ENCODE measurements at places on chromosomes 3 and 15.
A peak's percentile ranks its signal among the peaks of the same experiment; 100 is the strongest.

- DNase-seq = no peak
Measured at GRCh38 chr15:80160570-80161156, 7.9 kb downstream of the FAH start.

DNA sequence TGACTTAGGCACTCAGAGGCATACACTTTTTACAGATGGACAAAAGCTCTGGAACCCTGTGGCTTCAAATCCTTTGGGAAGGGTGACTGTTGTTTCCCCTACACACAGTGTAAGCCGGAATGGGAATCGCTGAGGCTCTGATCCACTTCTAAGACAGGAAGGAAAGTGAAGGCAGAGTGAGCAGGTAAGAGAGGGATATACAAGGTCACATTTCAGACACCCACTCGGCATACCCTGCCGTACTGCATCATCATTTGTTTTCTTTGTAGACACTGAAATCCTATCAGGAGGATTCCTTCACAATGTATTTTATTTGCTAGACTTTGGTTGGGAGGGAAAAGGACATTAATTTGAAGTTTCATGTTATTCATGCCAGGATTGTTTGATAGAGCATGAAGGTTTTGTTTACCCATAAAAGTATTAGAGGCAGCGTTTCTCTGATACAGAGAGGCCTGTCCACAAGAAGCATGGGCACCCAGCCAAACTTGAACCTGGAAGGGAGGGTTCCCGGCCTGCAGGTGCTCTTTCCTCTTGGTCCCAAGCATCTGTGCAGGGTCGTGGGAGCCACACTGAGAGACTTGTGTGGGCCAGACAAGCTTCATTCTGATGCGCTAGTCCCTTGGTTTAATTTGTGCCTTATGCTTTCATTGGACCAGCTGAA is 21.9 kb upstream of the POLR2M start:
- no peak for DNase-seq

- DNase-seq = no peak
Measured at GRCh38 chr3:27607370-27607769, 114.8 kb downstream of the EOMES start.

DNA sequence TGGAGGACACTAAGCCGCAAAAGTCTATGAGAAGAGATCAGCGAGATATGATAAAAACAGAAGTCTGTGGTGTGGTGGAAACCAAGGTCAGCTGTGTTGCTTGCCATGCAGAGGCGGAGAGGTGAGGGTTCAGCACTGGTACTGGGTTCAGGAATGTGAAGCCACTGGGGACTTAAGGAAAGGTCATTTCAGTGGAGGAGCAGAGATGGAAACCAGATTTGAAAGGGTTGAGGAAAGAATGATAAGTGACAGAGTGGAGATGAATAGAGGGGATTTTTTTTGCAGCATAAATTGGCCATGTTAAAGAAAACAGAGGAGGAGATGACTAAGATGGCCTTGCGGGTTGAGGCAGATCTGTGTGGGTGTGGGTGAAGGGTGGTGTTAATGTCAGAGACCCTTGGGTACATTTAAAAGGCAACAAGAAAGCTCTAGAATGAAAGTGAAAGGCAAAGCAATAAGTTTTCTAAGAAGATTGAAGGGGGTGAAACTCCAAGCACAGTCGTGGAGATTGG is 265.5 kb downstream of the ADAMTSL3 start:
- DNase-seq = no peak

DNA sequence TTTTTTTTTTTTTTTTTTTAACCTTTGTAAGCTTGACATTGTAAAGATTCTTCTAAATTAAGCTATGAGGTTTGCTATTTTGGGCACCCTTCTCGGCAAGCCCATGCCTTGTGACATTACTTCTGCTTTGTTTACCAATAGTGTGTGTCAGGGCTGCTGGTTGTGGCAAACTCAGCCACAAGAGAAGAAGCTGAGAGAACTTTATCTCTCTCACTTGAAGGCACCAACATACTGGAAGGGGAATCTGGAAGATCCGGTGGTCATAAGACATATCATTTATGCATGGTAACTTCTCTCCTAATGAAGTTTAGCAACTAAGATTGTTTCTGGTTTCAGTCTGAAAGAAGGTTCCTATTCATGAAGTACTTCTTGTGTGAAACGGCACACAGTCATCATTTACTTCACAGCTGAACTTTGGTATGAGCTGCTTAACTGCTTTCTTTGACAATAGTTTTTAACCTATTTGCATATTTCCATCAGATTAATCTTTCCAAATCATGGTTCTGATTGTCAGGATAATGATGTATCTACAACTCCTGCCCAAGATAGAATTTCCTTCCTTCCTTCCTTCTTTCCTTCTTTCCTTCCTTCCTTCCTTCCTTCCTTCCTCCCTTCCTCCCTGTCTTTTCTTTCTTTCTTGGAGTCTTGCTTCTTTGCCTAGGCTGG is 189.3 kb downstream of the NFKBIZ start:
- DNase-seq = peak; percentile 65

DNA sequence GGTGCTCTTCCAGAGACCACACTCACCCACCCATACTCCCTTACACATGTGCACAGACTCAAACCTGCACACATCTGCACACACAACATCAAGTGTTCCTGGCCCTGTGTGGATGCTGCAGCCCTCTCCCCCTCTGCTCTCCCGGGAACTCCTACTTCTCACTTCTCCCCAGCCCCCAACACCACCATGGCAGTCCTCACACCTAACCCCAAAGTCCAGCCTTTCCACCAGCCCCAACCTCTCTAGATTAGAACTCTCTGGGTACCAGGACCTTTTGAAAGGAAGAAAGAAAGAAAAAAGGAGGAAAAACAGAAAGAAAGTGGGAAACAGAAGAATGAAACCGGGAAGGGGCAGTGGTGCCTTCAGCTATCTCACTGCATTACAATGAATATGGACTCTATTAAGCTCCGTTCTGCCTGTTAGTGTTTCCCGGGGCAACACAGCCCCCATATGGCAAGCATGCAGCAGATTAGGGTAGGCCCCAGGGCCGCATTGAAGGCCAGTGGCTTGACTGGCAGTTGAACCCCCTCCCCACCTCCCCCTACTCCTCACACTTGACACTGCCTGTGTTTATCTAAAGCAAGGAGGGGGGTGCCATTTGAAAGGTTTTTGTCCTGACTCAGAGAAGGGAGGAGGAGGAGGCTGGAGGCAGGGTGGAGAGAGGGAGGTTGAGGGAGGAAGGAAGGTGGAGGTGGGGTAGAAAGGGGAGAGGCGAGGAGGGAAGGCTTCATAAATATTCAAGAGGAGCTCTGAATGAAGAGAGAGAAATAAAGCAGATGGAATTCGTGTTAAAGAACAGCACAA is 30.1 kb downstream of the BOC start:
- DNase-seq = no peak

DNA sequence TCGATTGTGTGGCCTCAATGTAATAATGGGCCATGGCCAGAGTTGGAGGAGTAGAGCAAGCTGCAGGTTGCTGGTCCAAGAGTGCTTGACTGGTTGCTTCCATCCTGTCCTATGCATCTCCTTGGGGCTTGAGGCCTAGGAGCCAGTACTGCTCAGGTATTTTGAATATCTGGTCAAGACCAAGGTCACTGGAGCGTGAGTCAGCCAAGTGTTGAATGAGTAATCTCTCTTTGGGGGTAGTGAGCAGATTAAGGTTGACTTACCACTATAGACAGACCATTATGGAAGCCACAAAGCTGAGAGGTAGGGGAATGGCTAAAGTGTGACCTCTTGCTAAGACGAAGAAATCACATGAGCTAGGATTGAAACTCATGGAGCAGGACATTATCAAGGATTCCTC is 9.4 kb upstream of the PARP6 start:
- DNase-seq = no peak

GRCh38 chr3:13504161-13504831 is 24.2 kb downstream of the HDAC11 start:
- DNase-seq = no peak

- no peak for DNase-seq
Measured at GRCh38 chr15:32135335-32135734, 105.0 kb downstream of the CHRNA7 start.

GRCh38 chr15:48433226-48433886 is 102.1 kb downstream of the DUT start:
- no peak for DNase-seq

DNA sequence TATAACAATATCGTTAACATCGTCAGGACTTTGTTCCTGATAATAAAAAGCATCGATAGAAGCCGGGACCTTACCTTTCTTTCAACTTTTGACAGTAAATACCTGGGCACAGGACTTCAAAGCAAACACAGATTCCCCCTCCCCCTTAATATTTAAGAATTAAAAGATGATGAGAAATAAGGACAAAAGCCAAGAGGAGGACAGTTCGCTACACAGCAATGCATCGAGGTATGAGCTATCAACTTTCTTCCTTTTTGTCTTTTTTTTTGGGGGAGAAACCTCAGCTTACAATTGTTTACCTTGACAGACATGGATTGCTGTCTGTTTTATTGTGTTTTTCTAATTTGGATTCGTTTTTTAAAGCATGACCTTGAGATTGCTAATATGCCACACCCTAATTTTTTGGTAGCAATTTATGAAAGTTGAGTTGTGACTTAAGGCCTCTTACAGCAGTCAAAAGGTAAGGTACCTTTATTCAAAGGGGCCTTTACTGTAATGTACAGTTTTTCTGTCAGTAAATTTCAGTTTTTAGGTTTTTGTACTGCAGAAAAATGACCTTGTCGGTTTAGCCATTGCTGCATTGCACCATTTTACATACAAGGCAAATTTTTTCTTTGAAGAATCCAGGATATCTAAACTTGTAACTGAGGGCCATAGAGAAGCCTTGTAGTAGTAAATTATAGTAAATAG is 1.1 kb downstream of the CHD2 start:
- no peak for DNase-seq

- no peak for DNase-seq
Measured at GRCh38 chr3:113600418-113601182, 68.2 kb downstream of the SIDT1 start.

DNA sequence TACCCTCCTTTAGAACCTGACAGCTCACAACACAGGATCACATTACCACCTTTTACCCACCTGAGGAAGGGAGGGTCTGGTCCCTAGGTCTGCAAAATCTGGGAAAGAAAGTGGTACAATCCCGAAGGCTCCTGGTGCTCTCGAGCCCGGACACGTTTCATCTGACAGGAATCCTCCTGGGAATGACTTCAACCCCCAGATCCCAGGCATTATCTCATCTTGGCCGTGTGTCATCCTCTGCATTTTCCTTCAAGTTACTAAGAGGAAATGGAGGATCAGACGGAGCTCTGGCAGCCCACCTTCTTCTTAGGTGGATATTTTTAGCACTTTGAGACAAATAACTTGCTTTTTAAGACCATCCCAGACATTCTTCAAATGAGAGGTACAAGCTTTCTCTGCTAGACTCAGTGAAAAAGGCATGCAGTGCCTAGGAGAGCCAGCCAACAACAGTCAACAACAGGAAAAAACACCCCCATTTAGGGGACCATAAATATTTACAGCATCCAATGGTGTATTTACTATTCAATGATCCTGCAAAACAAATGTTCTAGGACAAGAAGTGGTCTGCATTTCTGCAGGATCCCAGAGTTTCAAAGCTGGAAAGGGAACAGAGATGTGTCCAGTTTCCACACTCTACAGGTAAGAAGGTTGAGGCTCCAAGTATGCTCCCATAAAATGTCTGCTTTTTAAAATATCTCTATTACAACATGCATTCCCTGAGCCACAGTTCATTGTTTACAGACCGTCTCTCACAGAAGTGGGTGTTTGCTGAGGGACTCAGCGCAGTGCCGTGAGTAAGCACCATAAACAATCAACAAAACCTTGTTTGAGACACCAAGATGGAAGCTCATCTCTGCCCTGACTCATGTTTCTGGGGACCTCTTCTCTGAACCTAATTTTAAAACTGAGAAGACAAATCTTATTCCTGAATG is 38.3 kb upstream of the ARHGEF3 start:
- DNase-seq = no peak

DNA sequence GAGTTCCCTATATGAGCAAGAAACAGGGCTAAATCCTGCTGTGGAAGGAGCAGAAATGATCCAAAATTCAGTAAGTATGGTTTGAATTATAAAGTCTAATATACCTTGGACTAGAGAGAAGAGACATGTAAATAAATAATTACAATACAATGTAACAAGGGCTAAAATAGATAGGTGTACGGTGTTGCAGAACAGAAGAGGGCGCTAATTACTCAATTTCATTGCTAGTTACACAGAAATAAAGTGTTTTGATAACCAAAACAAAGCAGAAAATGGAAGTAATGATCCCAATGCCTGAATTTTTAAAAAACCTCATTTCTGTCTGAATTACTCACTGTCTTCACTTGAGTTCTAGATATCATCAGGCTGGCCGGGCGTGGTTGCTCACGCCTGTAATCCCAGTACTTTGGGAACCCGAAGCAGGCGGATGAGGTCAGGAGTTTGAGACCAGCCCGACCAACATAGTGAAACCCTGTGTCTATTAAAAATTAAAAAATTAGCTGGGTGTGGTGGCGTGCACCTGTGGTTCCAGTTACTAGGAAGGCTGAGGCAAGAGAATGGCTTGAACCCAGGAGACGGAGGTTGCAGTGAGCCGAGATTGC is 8.3 kb upstream of the PLCH1 start:
- no peak for DNase-seq

DNA sequence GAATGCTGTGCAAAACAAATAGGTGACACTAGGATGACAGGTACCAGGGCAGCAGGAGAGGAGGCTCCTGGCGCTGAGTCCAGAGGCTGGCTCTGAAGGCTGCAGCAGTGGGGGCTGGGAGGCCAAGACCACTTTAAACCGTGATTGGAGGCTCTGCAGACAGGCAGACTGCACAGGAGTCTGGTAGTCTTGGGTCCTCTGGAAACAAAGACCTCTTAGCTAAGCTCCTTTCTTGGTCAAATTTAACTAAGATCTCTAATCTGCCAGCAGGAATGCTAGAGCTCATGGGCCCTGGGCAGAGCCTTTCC is 4.4 kb upstream of the MUSTN1 start:
- no peak for DNase-seq

- DNase-seq = no peak
Measured at GRCh38 chr3:110198717-110199587, 861.6 kb upstream of the DPPA4 start.

- no peak for DNase-seq
Measured at GRCh38 chr3:129613367-129613740, 6.9 kb upstream of the PLXND1 start.

- DNase-seq = no peak
Measured at GRCh38 chr3:18111796-18112232, 313.3 kb downstream of the SATB1 start.

GRCh38 chr3:52539010-52539653 is 2.7 kb downstream of the UQCC5 start:
- no peak for DNase-seq

DNA sequence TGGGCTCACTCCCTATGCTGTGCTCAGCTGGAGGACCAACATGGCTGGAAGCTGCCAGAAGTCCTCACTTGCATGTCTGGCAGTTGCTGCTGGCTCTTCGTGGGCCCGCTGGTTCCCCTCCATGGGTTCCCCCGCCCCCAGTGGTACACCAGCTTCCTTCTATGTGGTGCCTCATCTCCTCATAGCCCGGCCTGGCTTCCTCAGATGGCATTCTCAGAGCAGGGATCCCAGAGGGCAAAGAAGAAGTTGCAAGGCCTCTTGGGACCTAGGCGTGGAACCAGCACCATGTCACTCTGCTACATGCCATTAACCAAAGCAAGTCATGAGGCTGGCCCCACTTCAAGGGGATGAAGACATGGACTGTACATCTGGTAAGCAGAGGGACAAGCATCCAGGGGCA is 2.9 kb upstream of the CFAP92 start:
- no peak for DNase-seq

- DNase-seq = no peak
Measured at GRCh38 chr3:71881732-71882131, 96.8 kb upstream of the PROK2 start.

Data from naive B cell (primary cell).